Skeletal muscle cell (primary cell): ENCODE measurements at places on chromosomes 13 and 19.

- no peak for DNase-seq
Observed at GRCh38 chr13:44394658-44395057, 21.0 kb downstream of the SERP2 start.

DNA sequence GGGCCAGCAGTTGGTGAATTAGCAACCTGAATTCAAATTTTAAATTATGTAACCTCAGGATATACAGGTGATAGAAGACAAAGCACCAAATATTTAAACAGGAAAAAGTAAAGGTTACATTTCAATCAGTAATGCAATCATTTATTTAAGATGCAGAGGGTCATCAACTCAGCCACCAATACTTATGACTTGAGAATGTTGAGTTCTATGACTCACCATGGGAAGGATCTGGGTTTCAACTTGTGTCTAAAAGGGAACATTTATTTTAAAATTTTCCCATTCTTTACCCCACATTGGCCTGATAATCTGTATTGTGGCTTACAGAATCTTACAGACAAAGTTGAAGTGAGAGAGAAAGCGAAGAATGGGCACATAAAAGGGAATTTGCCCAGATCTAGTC lies 418.0 kb downstream of the NDFIP2 start:
- DNase-seq, result no peak

DNA sequence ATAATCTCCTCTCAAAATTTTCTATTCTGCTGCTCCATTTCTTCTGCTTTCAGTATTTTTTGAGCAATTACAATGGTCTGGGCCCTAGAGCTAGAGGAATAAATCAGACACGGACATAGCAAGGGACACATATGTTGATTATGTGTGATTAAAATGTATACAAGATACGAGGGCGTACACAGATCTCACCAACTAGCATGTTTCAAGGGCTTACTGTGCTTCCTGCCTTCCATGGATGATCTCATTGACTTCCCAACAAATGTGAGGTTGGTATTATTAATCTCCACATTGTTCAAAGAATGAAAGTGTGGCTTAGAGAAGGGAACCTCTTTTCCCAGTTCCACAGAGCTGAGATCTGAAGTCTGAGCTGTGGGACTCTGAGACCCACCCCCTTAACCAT lies 9.1 kb downstream of the PLD3 start:
- DNase-seq, result no peak

DNA sequence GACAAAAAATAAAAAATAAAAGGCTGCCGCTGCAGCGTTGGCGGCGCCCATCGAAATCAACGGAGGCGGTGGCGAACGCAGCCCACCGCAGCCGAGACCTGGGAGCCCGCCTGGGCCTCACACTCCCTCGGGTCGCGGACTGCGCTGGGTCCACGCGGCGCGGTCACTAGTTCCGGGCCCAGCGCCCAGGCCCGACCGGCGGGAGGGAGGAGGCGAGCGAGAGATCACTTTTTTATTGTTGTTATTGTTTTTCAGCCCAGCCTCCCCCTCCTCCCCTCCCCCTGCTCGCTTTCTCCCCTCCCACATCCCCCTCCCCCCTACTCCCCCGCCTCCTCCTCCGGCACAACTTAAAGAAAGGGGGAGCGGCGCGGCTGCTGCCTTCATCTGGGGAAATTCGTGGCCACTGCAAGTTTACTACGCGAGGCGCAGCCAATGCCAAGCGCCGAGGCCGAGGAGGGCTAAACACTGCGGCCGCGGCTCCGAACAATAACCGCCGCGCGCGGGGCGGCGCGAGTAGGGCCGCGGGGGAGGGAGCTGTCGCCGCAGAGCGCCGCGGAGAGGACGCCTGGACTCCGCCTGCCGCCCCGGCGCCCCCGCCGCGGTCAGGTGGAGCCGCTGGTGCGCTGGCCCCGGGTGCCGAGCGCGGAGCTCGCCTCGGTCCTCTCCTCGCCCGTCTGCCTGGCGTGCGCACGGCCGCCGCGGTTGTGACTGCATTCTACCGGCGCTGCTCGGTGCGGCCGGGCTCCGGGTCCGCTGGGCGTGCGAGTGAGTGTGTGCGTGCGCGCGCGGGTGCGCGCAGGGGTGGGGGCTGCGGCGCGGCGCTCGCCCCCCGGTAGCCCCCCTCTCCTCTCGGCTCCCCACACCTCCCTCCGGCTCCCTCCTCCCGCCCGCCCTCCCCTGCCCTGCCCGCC lies 505 bp upstream of the ZIC2 start:
- no peak for DNase-seq

- no peak for DNase-seq
Observed at GRCh38 chr13:113876346-113877148, 12.7 kb upstream of the GAS6 start.

GRCh38 chr13:101868585-101869469 lies 416.4 kb downstream of the ITGBL1 start:
- no peak for DNase-seq

- no peak for DNase-seq
Observed at GRCh38 chr13:100798739-100799361, 124.3 kb upstream of the TMTC4 start.

DNA sequence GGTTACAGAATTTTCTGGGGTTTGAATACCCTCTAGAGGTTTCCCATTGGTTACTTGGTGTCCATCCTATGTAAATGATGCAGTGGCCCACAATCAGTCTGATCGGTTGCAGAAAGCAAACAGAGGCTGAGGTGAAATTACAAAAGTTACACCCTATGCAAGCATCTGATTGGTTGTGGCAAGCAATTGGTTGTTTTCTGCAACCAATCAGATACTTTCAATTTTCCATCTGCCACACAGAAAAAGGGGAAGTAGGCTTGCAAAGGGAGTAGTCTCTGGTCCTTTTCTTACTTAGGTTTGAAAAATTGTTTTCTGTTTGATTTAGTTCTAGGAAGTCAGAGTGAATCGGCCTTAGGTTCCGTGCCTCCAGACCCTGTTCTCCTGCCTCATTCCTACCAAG lies 93.1 kb downstream of the WTIP start:
- no peak for DNase-seq

GRCh38 chr19:16949496-16950023 lies 60.8 kb downstream of the F2RL3 start:
- DNase-seq, result no peak

GRCh38 chr19:47623151-47623920 lies 14.4 kb downstream of the BICRA start:
- no peak for DNase-seq

DNA sequence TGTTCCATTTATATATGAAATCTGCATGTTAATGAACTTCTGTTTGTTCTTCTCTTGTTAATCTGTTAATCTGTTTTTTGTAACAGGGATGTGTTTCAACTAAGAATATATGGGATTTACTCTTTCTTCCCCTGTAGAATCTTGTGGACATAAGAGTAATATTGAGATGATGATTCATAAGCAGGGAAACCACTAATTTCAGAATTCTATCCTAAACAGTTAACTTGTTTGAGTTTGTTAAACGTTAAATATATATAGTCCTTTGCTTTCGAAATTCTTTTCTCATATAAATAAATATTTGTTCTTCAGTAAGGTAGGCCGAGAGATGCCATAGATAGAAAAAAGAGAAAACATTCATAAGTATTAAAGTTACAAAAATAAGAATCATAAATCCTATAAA lies 1052.2 kb upstream of the SPRY2 start:
- no peak for DNase-seq
